Activated T-helper 2 cell treated with anti-CD3 and anti-CD28 coated beads, Interferon-gamma antibody, Interleukin-2, Interleukin-4, amounts not matched to agents 10 μg/mL and 5 μg/mL and 100 μg/mL, durations not matched to agents 14 hours and 24 hours and 36 hours (primary cell): ENCODE measurements at places on chromosomes 5 and 9. TPM values are rescaled to one million over a fixed set of nuclear protein-coding genes. Genes with fewer than 3 reads are reported as not detected.

Gene SPINK6
- total RNA-seq = not detected in 2 replicates

Gene AQP3
- 2.1 TPM in 2 replicates for total RNA-seq

Gene IL3
- total RNA-seq = 140 and 142 TPM in 2 replicates

GRCh38 chr5:172322028-172322965, 38.7 kb upstream of the UBTD2 start:
- no peak overlapping the region for H3K4me3 ChIP-seq
- no peak overlapping the region for H3K27ac ChIP-seq
- no peak for DNase-seq
- H3K27me3 ChIP-seq = peaks cover 2% of the 10 kb centered on the region
- H3K4me1 ChIP-seq = no peaks in the 10 kb centered on the region

GRCh38 chr5:139389701-139390638, at the start of gene MZB1:
MZB1 (minus strand) TSS chr5:139389913; CDS start chr5:139389856, 57 bp downstream.
- H3K27ac ChIP-seq = peak within 1 kb of the TSS; percentile 100
- peaks cover 55% of the 10 kb centered on the region for H3K4me1 ChIP-seq
- H3K36me3 ChIP-seq = peaks cover 32% of the 10 kb centered on the region
- H3K27me3 ChIP-seq = no peaks in the 10 kb centered on the region
- DNase-seq = peak; percentile 79

DNA sequence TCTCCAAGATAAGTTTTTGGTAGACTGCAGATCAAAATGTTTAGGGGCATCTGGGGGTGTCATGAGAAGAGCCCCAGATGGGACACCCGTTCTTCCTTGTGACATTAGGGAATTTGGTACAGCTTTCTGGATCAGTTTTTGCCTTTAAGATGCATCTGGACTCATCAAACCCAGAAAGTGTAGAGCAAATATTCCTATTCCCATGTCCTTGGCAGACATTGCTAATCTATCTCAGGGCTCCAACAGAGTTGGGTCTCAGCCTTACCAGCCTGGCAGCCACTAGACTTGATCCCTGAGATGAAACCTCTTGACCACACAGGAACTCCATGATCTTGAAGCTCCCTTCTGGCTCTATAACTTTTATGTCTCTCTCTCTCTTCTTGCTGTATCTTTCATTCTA, 35.6 kb downstream of the ERGIC1 start:
- H3K4me1 ChIP-seq = peaks cover 13% of the 10 kb centered on the region
- no peaks in the 10 kb centered on the region for H3K36me3 ChIP-seq
- no peak overlapping the region for H3K27ac ChIP-seq
- DNase-seq = no peak

GRCh38 chr5:178538741-178539229, 51.4 kb downstream of the COL23A1 start:
- H3K27me3 ChIP-seq = no peaks in the 10 kb centered on the region
- no peak overlapping the region for H3K27ac ChIP-seq
- no peaks in the 10 kb centered on the region for H3K4me1 ChIP-seq
- H3K36me3 ChIP-seq = no peaks in the 10 kb centered on the region
- no peak for DNase-seq

DNA sequence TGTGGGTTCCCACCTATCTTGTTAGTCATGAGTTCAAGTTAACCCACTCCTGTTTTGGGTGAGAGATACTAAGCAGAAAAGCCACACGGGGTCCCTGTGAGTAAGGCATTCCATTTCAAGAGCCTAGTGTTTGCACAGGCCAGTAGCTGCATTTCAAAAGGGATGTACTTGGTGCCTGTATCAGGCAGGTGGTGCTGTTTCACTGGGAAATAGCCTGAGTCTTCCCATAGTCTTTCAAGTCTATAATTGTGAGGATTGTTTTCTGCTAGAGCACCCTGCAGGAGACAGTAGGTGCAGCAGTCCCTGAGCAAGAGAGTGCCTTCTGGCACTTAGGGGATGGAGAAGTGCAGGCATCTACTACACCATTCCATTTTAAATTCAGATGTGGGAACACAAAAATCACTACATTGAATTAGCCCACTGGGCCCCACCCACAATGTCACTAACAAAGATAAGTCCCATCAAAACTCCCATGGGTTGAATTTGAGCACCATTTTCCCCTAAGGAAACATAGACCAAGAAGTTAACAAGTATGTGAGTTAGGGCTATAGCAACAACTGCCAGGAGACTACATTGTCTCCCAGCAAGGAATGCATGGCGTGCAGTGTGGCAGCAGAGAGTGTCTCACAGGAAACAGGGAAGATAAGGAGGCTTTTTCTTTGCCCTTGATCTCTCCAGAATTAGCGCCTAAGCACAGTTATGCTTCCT, 263.2 kb downstream of the COX7C start:
- no peaks in the 10 kb centered on the region for H3K4me1 ChIP-seq
- peak; percentile 18 for DNase-seq
- H3K27me3 ChIP-seq = no peaks in the 10 kb centered on the region
- no peaks in the 10 kb centered on the region for H3K36me3 ChIP-seq
- no peak overlapping the region for H3K27ac ChIP-seq

- DNase-seq = no peak
- no peak overlapping the region for H3K27ac ChIP-seq
- H3K4me1 ChIP-seq = no peaks in the 10 kb centered on the region
- H3K36me3 ChIP-seq = no peaks in the 10 kb centered on the region
- no peaks in the 10 kb centered on the region for H3K27me3 ChIP-seq
- no peak overlapping the region for H3K4me3 ChIP-seq
Measured at GRCh38 chr5:61381968-61382367, 49.9 kb downstream of the ZSWIM6 start.
